ENCODE measurements at places on chromosomes 16 and 17. TPM values are rescaled to one million over a fixed set of nuclear protein-coding genes. Genes with fewer than 3 reads are reported as not detected.

Gene KRTAP3-1
- not detected for total RNA-seq

Gene DHX58
- 5.7 TPM for total RNA-seq

Gene GABARAP
- 482 TPM for total RNA-seq

Gene AOC2
- total RNA-seq: 1.0 TPM

Gene MAPT
- 1.6 TPM for total RNA-seq

Gene RAMP2
- 7.6 TPM for total RNA-seq

Gene DCTN5
- 23.4 TPM for total RNA-seq

Gene MT1G
- total RNA-seq: 95.2 TPM

Gene OR3A3
- not detected for total RNA-seq

Gene CHST5
- total RNA-seq: not detected

DNA sequence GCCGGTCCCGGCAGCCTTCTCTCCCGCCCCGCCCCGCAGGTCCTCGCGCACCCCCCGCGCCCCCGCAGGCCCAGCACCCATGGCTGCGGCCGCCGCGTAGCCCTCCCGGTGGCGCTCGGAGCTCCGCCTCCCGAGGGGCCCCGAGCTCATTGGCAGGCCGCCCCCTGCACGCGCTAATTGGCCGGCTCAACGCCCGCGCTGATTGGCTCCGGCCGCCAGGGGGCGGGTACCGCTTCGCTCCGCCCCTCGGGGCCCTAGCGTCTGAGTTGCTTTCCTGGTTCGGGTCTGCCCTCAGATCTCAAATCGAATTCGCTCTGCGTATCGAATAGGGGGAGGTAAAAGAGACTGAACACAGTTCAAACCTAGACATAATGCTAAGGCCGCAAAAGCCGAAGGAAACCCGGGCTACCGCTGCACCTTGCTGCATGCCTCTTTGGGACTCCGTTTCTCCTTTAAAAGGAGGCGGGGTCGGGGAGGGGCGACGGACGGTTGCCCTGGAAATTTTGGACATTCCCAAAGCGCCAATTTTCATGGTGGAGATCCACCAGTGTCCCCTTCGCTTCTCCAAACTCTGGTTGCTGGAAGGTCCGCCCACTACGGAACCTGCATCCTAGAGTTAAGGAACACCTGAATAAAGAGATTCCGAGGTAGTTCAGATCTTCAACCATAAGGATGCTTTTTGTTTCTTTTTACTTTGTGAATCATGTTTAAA, at the start of gene DEXI:
Gene DEXI (minus strand): TSS at position 117 of the 712 bp plus-strand sequence. CDS start 463 bp downstream, outside the sequence.
- H3K27me3 ChIP-seq: no peaks in the 10 kb centered on the region
- H3K4me3 ChIP-seq: peak within 1 kb of the TSS; percentile 63
- peaks cover 82% of the 10 kb centered on the region for H3K4me1 ChIP-seq
- H3K27ac ChIP-seq: peak within 1 kb of the TSS; percentile 41
- no peaks in the 10 kb centered on the region for H3K36me3 ChIP-seq

DNA sequence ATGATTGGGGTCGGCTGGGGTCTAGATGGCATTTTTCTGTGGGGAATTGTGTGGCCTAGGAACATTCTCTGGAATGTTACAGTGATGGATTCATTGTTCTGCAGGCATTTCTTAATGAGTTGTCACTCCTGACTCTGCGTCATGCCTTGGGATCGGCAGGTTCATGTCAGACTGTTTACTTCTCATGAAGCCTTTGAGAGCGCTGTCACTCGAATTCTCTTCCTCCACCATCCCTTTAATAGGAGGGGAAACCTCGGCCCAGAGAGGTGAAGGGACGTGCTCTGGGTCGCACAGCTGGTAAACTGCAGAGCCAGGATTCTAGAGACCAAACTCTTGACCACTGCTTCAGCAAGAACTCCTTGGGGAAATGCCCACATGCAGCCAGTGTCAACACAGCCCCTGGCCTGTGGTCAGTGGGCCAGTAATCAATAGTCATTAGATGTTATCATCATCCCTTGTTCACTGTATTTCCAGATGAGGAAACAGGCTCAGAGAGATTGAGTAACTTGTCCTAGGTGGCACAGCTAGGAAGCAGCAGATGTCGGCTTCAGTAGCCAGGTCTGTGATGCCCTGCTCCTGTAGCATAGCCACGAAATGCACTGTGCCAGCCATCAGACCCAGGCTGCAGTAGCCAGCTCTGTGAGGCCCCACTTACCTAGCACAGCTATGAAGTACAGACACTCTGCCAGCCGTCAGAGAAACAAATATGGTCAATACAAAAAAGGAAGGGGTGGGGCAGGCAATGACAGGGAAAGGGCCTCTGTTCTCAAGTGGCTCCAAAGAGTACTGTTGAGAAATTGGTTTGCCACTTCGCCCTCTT, 259.0 kb downstream of the CPPED1 start:
- no peaks in the 10 kb centered on the region for H3K4me1 ChIP-seq
- no peak overlapping the region for H3K4me3 ChIP-seq
- H3K27ac ChIP-seq: no peak overlapping the region
- peaks cover under 1% of the 10 kb centered on the region for H3K36me3 ChIP-seq

DNA sequence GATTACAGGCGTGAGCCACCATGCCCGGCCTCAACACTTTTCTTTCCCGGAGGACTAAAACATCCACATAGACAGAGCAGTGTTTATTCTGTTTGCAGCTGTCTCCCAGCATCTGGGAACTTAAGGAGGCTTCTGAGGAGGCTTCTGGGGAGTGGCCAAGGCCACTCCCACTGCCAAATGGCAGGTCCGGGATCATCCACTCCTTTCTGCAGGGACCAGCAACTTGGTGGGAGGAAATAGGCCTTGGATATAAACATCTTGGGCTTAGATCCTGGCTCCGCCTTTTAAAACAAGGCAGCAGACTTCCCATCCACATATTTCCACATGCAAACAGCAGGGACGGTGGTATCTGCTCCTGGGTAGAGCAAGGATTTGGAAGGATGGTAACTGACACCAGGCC, 14.1 kb upstream of the SPATA32 start:
- H3K27ac ChIP-seq: no peak overlapping the region
- DNase-seq: no peak
- no peaks in the 10 kb centered on the region for H3K36me3 ChIP-seq
- H3K4me1 ChIP-seq: peaks cover 27% of the 10 kb centered on the region
- H3K27me3 ChIP-seq: no peaks in the 10 kb centered on the region
- H3K4me3 ChIP-seq: no peak overlapping the region

DNA sequence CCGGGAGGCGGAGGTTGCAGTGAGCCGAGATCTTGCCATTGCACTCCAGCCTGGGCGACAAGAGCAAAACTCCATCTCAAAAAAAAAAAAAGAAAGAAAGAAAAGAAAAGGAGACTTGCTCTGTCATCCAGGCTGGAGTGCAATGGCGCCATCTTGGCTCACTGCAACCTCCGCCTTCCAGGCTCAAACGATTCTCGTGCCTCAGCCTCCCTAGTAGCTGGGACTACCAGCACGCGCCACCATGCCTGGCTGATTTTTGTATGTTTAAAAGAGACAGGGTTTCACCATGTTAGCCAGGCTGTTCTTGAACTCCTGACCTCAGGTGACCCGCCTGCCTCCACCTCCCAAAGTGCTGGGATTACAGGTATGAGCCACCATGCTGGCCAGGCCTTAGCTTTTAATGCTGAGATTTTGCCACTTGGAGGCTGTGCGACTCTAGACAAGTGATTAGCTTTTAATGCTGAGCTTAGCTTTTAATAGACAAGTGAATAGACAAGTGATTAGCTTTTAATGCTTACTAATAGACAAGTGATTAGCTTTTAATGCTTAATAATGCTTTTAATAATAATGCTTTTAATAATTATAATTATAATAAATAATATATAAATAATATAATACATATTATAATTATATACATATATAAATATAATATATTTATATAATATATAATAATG, 9.6 kb downstream of the LDAF1 start:
- H3K27ac ChIP-seq: no peak overlapping the region
- DNase-seq: no peak
- no peak overlapping the region for H3K4me3 ChIP-seq

DNA sequence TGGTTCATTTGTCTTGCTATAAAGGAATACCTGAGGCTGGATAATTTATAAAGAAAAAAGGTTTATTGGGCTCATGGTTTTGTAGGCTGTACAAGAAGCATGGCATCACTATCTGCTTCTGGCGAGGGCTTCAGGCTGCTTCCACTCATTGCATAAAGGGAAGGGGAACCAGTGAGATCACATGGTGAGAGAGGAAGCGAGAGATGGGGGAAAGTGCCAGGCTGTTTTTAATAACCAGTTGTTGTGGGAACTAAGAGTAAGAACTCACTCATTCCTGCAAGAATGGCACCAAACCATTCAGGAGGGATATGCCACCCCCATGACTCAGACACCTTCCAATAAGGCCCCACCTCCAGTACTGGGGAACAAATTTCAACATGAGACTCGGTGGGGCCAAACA, 24.3 kb downstream of the SPECC1 start:
- H3K27me3 ChIP-seq: no peaks in the 10 kb centered on the region
- no peak overlapping the region for H3K27ac ChIP-seq
- H3K4me3 ChIP-seq: no peak overlapping the region
- no peaks in the 10 kb centered on the region for H3K4me1 ChIP-seq
- no peaks in the 10 kb centered on the region for H3K36me3 ChIP-seq

- DNase-seq: no peak
- no peak overlapping the region for H3K4me3 ChIP-seq
- peaks cover 11% of the 10 kb centered on the region for H3K4me1 ChIP-seq
- no peaks in the 10 kb centered on the region for H3K27me3 ChIP-seq
Measured at GRCh38 chr17:57281887-57282286, 25.6 kb downstream of the MSI2 start.

DNA sequence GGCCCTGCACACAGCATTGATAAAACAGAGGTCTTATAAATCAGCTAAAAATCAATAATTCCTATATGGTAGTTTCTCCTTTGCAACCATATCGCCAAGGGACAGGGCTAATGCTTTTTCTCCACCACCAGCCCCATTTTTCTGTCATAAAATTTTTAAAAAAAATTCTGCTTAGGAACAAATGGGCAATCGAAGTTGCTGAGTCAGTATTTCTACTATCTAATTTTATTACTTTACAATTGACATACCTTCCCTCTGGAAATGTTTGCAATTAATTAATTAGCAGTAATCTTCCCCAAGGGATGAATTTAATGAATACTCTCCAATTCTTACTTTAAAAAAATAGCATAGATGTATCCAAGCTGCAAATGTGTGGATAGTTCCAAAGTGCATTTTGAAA, 1.7 kb upstream of the IRX6 start:
- H3K27ac ChIP-seq: no peak overlapping the region
- peaks cover 12% of the 10 kb centered on the region for H3K27me3 ChIP-seq
- no peak for DNase-seq

GRCh38 chr16:49562228-49562627, 188.6 kb downstream of the C16orf78 start:
- DNase-seq: peak; percentile 14
- H3K36me3 ChIP-seq: no peaks in the 10 kb centered on the region
- no peak overlapping the region for H3K4me3 ChIP-seq
- H3K4me1 ChIP-seq: peaks cover 10% of the 10 kb centered on the region

DNA sequence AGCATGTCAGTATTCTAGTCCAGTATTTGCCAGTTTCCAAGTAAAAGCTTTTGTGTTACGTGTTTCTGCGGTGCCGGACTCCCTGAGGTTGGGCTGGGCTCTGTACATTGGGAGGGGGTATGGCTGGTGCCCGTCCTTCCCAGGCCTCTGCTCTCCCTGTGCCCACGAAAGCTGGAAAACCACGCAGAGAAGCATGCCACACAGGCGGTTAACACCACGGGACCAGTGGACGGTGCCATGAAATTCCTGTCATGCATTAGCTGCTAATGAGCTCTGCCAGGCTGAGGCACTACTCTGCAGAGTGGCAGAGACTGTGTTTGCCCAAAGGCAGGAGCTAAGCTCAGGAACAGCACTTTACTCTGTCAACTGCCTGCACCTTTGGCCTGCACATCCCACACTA, 8.1 kb downstream of the SMIM5 start:
- no peak overlapping the region for H3K4me3 ChIP-seq
- peak; percentile 54 for DNase-seq
- no peaks in the 10 kb centered on the region for H3K27me3 ChIP-seq
- H3K27ac ChIP-seq: peak overlapping the region; percentile 49
- peaks cover 47% of the 10 kb centered on the region for H3K4me1 ChIP-seq
- no peaks in the 10 kb centered on the region for H3K36me3 ChIP-seq

DNA sequence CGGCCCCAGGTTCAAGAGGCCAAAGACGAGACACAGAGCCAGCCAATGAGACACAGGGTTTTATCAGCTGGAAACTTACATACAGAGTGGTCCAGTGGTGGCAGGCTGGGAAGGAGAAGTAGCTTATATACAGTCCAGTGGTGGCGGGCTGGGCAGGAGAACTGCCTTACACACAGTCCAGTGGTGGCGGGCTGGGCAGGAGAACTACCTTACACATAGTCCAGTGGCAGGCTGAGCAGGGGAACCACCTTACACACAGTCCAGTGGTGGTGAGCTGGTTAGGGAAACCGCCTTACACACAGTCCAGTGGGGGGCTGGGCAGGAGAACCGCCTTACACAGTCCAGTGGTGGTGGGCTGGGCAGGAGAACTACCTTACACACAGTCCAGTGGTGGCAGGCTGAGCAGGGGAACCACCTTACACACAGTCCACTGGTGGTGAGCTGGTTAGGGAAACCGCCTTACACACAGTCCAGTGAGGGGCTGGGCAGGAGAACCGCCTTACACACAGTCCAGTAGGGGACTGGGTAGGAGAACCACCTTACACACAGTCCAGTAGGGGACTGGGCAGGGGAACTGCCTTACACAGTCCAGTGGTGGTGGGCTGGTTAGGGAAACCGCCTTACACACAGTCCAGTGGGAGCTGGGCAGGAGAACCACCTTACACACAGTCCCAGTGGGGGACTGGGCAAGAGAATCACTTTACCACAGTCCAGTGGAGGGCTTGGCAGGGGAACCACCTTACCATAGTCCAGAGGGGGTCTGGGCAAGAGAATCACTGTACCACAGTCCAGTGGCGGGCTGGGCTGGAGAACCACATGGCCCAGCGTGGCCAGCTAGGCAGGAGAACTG, 90.9 kb downstream of the GAS7 start:
- H3K27ac ChIP-seq: no peak overlapping the region
- H3K4me1 ChIP-seq: no peaks in the 10 kb centered on the region
- H3K36me3 ChIP-seq: no peaks in the 10 kb centered on the region
- no peaks in the 10 kb centered on the region for H3K27me3 ChIP-seq
- H3K4me3 ChIP-seq: no peak overlapping the region

DNA sequence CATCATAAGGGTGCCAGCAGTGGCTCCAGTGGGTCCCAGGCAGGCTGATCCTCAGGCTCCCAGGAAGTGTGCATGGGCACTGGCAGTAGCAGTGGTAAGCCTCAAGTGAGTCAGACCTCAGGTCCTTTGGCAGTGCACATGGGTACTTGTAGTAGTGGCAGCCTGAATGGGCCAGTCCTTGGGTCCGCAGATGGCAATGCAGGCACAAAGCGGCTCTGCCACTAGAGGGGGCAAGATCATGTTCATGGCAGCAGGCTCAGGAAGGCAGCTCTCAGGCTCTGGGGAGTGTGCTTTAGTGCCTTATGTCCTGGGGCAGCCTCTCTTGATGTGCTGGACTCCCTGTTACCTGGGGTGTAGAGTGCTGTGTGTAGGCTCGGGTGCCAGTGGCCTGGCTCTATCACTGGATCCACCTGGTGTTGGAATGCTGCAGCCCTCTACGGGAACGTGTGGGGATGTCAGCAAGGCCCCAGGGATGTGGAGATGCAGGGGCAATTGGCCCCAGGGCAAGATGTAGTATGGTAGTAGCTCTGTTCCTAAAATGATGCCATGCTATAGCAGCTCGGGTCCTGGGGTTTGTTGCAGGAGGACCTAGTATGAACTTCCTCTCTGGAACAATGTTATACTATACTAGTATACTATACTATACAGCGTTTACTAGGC, 11.0 kb downstream of the ACSM3 start:
- H3K36me3 ChIP-seq: no peaks in the 10 kb centered on the region
- no peak overlapping the region for H3K4me3 ChIP-seq
- no peaks in the 10 kb centered on the region for H3K27me3 ChIP-seq
- H3K27ac ChIP-seq: no peak overlapping the region
- H3K4me1 ChIP-seq: peaks cover 9% of the 10 kb centered on the region
- peak; percentile 82 for DNase-seq
